Bone marrow (tissue), 2 donors: ENCODE measurements at places on chromosomes 2 and 18.

DNA sequence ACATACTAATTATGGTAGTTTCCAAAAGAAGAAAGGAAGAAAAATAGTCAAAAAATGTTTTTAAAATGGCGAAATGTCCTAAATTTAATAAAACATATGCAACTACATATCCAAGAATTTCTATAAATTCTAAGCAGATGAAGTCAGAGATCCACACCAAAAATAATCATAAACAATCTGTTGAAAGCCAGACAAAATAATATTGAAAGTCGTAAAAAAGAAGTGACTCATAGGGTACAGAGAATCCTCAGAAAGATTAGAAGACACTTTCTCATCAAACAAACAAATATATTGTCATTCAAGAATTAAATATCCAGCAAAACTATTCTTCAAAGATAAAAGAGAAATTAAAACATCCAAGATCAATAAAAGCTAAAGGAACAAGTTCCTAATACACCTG lies 281.4 kb upstream of the ZNF804A start:
- DNase-seq: no peak

DNA sequence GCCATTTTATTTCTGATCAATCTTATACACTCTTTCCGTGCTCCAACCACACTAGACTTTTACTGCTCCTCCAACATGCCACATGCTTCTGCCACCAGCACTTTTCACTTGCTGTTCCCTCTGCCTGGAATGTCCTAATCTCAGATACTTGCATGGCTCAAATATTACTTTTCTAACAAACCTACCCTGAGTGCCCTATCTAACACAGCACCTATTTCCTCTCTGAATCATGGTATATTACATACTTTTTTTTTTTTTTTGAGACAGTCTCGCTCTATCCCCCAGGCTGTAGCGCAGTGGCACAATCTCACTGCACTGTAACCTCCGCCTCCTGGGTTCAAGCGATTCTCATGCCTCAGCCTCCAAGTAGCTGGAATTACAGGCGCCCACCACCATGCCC lies 166.3 kb upstream of the CAVIN2 start:
- no peak for DNase-seq

DNA sequence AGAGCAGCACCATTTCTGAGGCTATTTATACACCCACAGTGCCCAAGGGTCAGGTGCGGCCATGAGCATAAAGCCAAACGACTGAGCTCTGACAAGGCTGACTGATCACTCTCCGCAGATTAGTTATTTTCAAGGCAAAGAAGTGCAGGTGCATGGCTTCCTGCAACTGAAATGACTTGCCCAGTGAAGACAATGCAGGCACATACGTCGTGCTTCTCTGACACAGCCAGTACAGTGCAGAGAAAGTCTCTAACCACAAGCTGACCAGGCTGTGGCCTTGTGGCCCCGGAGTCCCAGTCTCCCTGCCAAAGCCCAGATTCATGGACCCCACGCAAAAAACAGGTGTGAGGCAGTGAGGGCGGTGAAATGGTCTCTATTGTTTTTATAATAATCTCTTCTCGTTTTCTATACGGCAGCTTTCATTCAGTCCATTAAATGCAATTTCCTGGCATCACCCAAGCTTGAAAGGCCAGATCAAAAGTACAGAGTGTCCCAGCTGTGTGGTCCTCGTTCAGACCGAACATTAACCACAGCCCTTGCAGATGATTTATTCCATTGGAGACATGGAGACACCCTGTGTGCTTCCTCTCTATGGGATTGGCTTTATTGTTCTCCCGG lies 447.0 kb upstream of the ID2 start:
- DNase-seq: no peak

- no peak for DNase-seq
Measured at GRCh38 chr2:58369594-58369993, 128.5 kb upstream of the FANCL start.

DNA sequence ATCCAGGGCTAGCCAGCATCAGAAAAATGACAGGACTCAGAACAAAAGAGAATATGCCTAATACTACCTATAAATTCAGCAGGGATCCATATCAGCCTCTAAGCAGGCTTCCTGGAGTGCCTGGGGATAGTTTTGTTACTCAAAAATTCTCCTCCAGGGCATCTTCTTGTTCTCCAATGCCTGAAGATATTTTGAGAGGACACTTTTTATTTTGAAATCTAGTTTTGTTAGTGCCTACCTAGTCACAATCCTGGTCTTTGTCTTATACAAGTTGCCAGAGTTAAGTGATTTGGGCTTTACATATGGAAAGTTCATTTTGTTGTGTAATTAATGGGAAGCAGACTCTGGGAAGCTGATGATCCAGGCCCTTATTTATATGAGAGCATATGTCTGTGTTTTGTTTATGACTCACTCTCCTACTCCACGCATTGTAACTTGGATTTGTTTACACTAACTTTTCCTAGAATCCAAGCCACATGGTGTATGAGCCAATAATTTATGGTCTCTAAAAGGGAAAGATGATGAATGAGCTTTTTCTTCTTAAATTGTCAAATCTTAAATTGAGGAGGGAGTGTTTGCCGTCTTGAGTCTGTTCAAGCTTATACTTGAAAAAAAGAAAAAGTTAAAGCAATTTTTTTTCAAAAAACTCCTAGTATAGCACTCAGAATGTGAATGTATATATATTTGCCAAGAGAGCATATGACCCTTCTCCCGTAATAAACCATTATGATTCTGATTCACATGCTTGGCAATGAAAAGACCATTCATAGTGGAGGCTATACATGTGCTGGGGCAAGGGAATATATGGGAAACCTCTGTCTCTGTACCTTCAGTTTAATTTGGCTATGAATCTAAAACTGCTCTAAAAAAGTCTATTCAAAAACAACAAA lies 370.3 kb downstream of the SETBP1 start:
- DNase-seq: no peak

DNA sequence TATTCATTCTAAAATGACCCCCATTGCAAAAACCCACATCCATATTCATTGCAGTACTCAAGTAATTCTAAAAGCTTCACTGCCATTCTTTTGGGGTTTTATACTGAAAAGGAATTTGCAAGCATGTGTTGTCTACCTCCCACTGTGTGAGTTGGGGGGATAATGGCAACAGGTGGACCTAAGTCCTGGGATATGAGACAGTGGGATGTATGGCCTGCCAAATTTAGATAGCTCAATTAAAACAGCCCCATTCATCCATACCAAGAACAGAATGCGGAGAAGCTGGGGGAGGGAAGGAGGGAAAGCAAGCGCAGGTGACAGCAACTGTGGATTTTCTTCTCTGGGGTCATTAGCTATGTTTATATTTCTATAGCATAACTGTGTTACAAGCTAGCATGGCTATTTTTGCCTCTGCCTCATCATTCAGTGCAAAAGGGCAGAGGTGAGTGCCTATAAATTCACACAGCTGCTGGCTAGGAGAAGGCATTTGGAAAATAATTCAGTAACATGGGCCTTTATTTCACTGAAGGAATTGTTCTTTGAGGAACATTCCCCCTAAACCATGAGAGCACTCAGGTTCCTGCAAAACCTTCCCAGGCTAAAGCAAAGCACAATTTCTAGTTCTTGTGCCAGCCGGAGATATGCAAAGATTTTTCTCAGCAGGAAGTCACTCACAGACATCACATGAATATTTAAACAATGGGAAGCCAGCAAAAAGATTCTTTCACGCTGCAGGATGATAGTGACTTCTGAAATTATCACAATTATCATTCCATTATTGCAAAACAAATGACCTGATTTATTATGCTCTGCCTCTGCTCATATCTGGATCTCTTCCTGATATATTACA lies 393.9 kb upstream of the ACVR2A start:
- DNase-seq: no peak

GRCh38 chr2:54047091-54047490 lies 68.3 kb upstream of the ACYP2 start:
- no peak for DNase-seq

GRCh38 chr2:216217904-216218260 lies 108.7 kb downstream of the XRCC5 start:
- no peak for DNase-seq

GRCh38 chr2:8225266-8225665 lies 456.6 kb upstream of the ID2 start:
- DNase-seq: no peak

DNA sequence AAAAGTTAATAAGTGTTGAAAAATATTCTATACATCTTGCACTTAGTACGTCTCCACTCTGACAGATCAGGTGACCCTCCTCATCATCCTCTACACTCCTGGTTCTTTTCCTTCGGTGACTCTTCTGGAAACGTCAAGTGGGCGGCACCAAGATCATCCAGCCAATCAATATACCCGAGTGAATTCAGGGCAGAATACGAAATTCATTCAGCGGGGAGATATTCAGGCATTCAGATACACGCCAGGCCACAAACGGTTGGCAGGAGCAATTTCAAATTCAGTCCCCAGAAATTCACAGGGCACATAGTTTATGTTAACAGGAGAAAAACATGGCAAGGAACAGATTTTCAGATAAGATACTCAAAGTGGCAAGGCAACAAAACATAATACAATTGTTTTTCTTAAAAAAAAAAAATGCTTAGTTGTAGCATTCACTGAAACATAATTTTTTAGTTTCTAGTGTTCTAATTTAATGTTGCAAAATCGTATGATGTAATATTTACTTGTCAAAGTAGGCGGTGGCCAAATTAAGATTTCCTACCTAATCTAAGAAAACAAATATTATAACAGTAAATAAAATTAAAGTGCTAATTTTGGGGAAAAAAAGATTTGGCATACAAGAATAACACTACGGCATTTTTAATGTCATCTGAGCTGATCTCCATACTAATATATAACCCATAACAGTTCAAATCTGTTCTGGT lies 4.2 kb downstream of the CLK1 start:
- no peak for DNase-seq

GRCh38 chr2:15811367-15811766 lies 129.0 kb upstream of the MYCN start:
- DNase-seq: no peak

- no peak for DNase-seq
Measured at GRCh38 chr2:23901966-23902846, 24.7 kb downstream of the ATAD2B start.

GRCh38 chr2:132804051-132804450 lies 134.0 kb upstream of the LYPD1 start:
- peak; percentile 62 for DNase-seq

DNA sequence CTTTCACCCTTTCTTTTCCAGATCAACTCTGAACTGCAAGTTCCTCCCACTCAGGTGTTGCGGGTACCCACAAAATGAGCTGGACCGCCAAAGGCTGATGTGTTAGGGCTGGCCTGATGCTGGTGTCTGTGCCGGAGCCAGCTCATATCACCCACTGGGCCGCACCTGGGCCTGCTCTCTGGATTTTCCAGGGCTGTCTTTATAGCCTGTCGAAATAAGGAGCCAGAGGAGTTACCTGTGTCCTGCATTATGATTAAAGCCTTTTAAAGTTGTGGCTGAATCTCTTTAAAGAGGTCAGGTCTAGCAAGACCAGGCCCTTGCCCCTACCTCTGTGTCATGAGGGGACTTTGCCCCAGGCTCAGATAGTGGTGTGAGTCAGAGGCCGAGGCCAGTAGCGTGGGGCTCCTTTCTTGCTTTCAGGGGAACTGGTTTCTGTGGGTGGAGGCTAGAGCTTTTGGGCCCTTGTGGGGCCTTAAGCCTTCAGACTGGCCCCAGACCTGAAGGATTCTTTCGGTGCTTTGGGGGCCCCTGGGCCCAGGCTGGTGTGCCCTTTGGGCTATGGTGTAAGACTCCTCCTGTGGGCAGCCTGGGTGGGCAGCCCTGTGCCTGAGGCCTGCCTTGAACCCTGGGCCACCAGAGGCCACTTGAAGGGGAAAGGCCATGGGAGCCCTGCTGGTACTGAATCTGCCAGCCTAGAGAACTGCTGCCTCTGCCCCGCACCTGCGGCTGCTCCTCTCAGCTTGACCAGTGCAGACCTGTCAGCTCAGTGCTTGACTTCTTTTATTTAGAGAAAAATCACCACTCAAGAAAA lies 21.3 kb downstream of the OTOF start:
- no peak for DNase-seq

GRCh38 chr2:24871852-24872333 lies 48.1 kb downstream of the ADCY3 start:
- no peak for DNase-seq

GRCh38 chr2:2187196-2187595 lies 143.9 kb downstream of the MYT1L start:
- no peak for DNase-seq

DNA sequence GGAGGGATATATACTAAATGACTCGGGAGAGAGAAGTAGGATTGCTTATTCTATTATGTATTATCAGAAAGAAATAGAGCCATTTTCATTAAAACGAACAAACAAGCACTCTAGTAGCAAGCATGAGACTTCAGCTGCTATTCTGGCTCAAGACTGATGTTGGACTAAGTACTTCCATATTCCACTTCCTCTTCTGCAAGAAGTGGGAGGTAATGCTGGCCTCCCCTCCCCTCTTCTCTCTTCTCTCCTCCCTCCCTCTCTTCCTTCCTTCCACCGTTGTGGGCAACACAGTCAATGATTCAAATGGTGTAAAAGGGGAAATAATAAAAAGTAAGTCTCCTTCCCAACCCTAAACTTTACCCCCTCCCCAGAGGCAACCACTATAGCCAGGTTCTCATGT lies 62.6 kb downstream of the EMX1 start:
- DNase-seq: no peak

DNA sequence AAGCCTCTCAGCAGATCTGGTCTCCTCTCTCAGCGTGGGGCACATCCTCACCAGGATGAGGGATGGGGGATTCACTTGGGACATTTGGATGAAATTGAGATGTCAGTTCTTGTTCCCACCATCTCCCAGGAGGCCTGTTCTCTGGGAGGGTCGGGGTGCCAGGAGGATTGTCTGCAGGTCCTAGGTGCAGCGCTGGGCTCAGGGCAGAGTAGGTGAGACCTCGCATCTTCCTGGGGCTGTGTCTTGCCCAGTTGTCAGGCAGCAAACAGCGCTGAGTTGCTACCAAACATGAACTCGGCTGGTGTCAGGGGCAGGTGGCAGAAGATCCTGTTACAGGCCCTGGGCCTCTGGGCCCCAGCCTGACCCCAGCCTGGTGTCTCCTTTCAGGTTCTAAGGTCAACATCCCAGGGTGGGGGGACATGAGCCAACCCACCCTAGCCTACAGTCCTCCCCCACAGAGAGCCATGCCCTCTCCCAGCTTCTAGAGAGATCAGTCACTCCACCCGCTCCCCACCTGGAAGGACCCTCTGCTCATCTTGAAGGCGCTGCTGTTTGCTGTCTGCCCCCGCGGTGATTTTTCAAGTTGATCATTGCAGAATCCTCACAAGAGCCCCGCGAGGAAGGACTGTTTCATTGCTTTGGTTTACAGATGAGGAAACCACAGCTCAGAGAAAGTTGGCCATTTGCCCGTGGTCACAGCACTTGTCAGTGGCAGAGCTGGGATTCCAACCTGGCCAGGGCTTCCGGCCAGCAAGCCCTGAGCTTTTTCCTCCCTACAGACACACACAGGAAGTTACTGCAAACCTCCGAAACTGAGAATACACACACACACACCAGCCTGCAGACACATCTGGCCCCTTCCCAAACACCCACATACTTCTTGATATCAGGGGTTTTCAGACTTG lies 83.9 kb downstream of the STPG4 start:
- DNase-seq: peak; percentile 47
